ENCODE measurements at places on chromosomes 7 and 10.

DNA sequence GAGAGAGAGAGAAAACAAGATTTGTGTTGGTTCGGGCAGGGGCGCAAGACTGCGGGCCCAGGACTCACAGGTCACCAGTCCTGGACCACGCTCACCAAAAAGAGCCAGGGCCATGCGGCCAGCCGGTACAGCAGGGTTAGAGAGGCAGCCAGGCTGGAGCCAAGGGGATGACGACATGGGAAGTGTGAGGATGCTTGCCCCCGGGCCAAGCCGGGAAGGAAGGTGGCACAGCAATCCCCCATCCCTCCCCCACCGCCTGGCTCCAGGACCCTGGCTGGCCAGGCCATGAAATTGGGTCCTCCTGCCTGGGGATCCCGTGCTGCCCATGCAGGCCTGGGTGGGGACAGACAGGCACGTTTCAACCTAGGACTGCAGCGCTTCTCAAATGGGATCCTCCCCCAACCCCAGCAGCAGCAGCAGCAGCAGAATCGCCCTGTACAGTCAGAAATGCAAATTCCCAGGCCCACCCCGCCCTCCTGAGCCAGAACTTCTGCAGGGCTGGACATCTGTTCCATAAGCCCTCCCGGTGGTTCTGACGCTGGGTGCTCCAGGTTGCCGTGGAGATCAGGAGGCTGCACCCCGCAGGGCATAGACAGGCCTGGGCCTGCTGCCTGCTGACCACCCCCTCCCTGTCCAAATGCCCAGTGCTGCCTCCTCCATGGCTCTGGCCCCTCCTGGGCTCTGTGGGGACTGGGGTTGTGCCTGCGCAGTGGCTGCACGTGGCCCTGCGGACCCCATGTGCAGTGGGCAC lies 35.0 kb downstream of the YKT6 start:
- DNase-seq: no peak

DNA sequence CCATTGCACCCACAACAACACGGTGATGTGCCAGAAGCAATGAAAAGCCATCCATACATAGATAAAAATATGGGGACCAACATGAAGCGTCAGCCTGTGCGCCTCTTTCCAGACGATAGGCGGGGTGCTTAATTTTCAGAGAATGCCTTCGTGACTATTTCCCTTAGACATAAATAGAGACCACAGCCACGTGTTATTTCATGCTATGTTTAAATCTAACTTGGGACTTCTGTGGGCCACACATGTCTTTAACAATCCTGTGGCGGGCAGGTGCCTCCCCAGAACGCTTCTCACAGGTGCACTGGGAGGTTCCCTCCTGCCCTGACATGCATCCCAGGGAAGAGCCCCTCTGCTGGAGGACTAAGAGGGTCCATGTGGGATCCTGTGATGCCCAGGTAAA lies 259.7 kb downstream of the ADARB2 start:
- DNase-seq: no peak

GRCh38 chr7:42473099-42473498 lies 236.1 kb upstream of the GLI3 start:
- DNase-seq: no peak

- peak; percentile 55 for DNase-seq
Observed at GRCh38 chr10:96017191-96017687, 26.1 kb upstream of the CCNJ start.

- no peak for DNase-seq
Observed at GRCh38 chr10:33684211-33684611, 349.7 kb upstream of the NRP1 start.
